Cortex of kidney (tissue), 1 donor: ENCODE measurements at places on chromosomes 2 and 18.

DNA sequence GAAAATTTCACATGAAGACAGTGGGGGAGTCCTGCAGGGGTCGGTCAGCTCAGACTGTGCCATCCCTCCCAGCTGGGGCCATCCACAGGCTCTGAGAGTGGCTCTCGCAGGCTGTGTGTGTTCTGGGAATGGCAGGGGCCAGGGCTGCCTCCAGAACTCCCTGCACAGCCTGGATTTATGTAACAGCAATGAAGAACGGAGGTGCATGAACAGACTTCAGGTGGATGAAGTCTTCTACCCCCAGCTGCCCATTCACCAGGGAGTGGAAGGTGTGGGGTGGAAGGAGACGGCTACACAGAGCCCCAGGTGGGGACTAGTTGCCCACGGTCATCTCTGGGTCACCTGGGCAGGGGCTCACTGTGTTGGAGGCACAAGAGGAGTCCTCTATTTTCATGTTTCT, 56.1 kb upstream of the HDAC4 start:
- no peak for DNase-seq

DNA sequence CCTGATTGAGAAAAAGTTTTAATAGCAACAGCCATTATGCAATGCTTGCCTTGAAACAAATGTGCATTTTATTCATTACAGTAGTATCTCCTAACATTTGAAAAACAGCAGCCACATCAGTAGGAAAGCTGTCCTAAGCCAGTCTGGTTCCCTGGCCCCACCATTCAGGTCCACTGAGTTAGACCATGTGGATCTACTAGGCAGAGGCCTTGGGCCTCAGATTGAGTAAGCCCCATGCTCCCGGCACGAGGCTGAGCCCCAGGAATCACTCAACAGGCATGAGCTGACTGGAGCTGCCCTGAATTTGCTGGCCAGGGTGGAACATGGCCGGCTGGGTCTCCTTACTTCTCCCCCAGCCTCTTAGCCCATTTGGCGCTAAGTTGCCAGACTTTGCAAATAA, 103.4 kb downstream of the ZFP36L2 start:
- no peak for DNase-seq

GRCh38 chr2:114729026-114729425, 286.6 kb downstream of the DPP10 start:
- DNase-seq: no peak

- DNase-seq: no peak
Observed at GRCh38 chr2:117137371-117137770, 677.1 kb upstream of the DDX18 start.
